ENCODE measurements at places on chromosomes 3 and 15.

DNA sequence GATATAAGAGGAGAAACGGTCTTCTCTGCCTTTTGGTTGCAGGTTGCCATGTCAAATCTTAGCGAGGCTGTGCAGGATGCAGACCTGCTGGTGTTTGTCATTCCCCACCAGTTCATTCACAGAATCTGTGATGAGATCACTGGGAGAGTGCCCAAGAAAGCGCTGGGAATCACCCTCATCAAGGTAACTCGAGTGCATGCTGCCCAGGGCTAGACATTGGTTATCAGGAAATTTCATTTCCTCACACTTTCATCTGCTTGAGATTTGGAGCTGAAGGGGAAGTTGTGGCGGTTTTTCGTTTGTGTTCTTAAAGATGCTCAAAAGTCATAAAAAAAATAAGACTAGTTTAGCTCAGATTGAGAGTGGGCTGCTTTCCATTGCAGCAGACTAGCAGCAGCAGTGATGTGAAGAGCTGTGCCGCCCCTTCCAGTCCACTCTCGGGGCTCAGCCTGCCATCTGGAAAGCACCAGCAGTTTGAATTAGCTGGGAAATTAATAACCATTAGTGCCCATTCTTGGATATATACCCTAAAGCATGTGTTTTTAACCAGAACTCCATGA is 32.2 kb downstream of the GPD1L start:
- DNase-seq, result no peak

GRCh38 chr3:115836944-115837343 is 213.6 kb downstream of the GAP43 start:
- DNase-seq, result no peak

DNA sequence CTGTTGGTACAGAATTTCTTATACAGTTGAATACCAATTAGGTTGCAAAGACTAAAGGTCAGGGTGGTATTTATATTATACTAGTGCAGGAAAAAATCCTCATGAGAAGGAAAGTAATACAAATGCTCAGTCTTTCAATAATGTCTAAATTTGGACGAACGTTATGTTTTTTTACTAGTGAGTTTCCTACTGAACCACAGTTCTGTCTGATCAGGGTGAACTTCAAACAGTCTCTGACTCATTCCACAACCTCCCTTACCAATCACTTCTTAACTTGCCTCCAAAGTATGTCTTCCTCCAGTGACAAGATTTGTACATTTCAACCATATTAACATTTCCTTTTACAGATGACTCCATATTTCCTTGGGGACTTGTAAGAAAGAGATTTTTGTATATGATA is 3.4 kb downstream of the TMEM212 start:
- no peak for DNase-seq

DNA sequence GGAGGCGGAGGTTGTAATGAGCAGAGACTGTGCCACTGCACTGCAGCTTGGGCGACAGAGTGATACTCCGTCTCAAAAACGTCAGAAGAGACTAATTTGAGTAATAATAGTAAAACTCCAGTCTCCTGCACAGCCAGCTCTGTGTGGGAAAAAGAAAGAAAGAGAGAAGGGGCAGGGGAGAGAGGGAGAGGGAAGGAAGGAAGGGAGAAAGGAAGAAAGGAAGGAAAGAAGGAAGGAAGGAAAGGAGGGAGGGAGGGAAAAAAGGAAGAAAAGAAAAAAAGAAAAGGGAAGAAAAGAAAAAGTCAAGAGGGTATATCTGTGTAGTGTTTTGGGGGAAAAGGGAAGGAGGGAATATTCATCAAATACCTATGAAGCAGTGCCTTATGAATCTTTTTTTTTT is 23.1 kb upstream of the PDIA3 start:
- no peak for DNase-seq

- no peak for DNase-seq
Observed at GRCh38 chr3:194084284-194084683, 51.7 kb upstream of the HES1 start.

- DNase-seq, result no peak
Observed at GRCh38 chr3:14819671-14820070, 909 bp downstream of the FGD5 start.

DNA sequence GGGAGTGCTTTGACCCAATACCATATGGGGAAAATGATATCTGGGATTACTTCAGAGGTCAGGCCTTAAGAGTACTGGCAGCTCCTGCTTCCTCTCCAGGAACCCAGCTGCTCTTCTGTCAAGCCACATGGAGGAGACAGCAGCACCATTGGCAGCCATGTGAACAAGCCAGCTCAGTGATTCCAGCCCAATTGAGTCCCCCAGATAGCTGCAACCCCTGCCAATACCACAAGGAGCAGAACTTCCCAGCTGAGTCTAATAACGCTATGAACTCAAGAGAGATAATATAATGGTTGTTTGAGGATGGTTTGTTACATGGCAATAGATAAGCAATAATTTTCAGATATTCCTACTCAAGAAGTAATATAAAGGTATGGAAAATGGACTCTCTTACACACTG is 126.8 kb upstream of the CPNE4 start:
- no peak for DNase-seq

DNA sequence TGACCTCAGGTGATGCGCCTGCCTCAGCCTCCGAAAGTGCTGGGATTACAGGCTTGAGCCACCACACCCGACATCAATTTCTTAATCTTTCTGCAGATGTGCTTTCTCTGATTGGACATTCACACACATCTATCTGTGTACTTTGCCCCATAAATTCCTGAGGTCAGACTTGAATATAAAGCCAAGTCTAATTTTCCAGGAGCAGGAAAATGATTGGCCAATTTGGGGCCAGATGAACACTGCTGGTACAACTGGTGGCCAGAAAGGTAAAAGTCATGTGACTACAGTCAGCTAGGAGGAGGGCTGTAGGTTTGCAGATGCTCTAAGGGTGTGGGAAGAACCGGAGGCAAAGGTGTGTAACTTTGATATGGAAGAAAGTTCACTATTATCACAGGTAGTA is 3.2 kb upstream of the RAD51 start:
- no peak for DNase-seq

- no peak for DNase-seq
Observed at GRCh38 chr3:101466465-101467309, 46.3 kb downstream of the SENP7 start.

- DNase-seq, result no peak
Observed at GRCh38 chr3:183967693-183968092, 50.0 kb downstream of the ABCC5 start.

DNA sequence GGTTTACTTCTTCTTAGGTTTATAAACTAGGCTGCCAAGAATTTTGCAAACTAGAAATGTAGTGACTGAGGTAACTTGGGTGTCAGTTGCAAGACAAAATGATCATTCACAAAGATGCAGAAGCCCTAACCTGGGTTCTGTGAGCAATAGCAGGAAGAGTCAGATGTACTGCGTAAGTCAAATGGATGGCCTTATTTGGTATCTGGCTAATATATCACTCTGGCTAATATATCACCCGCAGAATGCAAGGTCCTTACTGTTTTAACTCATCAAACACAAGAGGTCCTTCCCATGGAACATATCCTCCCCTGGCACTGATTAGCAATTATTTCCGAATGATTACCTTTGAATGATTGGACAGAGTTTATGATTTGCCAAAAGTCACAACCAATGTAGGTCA is 37.4 kb downstream of the RBMS3 start:
- DNase-seq, result no peak

GRCh38 chr3:112013784-112014143 is 15.0 kb downstream of the TAGLN3 start:
- DNase-seq, result no peak

- DNase-seq, result no peak
Observed at GRCh38 chr3:124993466-124993865, 58.9 kb upstream of the MUC13 start.

GRCh38 chr3:105157067-105157765 is 209.5 kb upstream of the ALCAM start:
- no peak for DNase-seq

DNA sequence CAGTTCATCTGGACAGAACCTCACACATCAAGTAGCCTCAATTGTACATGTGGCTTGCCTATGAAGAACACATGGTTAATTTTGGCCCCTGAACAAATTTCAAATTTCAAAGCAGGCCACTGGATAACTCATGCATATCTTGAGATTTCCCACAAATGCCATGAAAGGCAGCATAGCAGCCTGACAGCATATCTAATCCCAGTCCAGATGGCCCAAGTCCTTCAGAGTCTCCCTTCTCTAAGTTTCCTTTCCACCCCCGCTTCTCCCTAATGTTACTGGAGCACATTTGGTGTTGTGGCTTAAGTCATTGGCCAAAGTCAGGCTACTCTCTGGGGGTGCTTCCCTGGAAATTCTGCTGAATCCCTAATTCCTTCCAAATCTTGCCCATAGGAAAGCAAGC is 53.8 kb upstream of the COL6A6 start:
- DNase-seq, result no peak

DNA sequence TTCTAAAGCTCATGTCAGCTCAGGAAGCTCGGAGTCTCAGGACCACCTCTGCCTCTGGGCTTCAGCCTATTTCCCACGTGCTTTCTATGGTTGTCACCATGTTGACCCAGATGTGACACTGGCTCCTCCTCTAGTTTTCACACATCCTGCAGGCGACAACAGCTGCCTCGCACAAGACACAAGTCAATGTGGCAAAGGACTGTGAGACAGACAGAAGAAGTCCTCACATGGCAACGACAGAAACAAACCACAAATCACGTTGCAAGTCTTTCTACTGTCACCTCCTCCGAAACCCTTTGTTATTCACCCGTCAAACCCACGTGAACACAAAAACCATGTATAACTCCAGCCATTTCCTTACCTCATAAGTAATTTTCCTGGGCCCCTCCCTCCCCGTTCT is 194.5 kb downstream of the MEX3B start:
- DNase-seq, result no peak

GRCh38 chr3:50557915-50558314 is 9.6 kb downstream of the C3orf18 start:
- no peak for DNase-seq

DNA sequence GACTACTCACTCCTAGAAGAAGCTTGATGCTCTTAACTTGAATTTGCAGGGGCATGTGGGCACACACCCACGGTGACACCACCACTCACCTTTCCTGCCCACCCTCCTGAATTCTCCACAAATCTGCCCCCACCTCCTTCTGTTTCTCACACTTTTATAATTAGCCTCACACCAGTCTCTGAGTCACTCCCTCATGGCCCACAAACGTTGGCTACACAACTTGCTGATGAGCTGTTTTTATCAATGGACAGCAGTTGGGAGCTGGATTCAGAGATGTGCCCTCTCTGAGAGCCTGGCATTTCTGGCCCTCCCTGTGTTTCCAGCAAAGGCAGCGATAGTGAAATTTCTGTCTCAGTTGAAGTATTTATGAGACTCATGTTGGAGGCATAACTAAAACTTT is 1.3 kb downstream of the COLQ start:
- peak; percentile 5 for DNase-seq

DNA sequence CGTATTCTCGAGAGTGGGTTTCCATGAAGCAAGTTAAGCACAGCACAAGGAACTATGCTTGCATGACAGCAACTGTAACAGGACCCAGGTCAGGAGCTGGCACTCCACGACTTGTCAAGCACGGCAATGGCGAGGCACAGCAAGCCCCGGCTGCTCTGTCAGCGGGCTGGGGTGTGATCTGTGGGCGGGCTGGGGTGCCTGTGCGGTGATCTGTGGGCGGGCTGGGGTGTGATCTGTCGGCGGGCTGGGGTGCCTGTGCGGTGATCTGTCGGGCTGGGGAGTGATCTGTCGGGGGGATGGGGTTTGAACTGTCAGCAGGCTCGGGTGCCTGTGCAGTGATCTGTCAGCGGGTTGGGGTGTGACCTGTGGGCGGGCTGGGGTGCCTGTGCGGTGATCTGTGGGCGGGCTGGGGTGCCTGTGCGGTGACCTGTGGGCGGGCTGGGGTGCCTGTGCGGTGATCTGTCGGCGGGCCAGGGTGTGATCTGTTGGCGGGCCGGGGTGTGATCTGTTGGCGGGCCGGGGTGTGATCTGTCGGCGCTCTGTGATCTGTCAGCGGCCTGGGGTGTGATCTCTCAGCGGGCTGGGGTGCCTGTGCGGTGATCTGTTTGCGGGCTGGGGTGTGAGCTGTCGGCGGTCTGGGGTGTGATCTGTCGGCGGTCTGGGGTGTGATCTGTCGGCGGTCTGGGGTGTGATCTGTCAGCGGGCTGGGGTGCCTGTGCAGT is 205.7 kb downstream of the XXYLT1 start:
- no peak for DNase-seq

DNA sequence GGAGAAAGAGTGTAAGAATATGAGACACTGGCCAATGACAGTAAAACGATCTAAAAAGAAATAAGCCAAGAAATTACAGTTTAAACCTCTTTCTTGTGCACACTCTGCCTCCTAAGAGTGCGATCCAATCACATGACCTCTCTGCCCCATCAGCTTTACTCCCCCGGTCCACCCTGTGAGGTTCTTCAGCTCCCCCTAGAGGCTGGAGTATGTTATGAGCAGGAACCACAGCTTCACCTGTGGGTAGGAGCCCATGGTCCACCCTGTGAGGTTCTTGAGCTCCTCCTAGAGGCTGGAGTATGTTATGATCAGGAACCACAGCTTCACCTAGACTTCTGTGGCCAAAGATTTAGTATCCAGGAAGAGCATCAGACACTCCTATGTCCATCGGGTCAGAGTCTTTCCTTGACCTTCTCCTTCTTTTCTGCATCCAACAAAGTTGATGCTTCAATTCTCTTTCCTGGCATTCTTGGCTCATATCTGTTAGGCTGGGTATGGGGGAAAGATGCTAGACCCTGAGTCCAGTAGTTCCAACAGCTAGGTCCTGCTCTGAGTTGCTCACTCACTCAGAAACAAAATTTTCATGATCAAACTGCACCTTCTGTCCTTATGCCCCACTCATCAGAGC is 164.0 kb downstream of the MINAR1 start:
- no peak for DNase-seq

DNA sequence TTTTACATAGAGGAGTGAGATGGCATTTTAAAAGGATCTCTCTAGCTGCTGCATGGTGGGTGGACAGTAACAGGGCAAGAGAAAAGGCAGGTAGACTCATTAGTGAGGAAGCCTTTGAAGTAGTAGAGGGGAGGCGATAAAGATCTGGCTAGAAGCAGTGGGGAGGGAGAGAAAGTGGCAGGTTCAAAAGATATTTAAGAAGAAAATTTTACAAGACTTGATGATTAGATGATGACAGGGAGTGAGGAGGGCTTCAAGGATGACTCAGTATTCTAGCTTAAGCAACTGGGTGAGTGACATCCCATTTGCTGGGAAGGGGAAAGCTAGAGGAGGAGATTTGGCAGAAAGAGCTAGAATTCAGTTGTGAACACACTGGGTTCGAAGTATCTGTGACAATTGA is 3.8 kb upstream of the BRPF1 start:
- no peak for DNase-seq

- DNase-seq, result no peak
Observed at GRCh38 chr3:120420360-120420759, 30.4 kb downstream of the FSTL1 start.

DNA sequence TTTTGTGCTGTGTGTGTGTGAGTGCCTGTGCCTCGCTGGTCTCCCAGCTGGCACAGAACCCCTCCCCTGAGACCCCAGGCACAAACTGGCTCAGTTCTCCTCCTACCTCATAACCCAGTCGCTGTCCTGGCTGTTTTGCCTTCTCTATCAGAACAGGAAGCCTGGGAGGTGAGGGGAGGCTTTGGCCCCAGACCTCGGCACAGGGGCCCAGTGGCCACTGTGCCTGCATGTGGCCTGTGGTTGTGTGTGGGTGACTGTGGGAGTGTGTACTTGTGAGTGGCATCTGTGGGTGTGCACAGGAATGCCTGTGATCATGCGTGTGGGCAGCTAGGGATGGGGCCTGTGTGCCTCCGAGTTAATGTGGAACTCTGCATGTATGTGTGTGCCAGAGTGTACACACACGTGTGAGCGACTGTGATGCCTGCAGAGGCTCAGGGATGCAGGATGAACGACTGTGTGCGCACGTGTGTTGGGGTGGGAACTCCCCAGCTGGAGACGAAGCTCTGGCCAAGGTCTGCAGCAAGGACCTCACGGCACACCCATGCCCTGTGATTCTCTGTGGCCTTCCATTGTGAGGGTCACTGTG is 32.3 kb downstream of the PSTPIP1 start:
- no peak for DNase-seq
